ENCODE measurements at places on chromosomes 1 and 21. TPM values are rescaled to one million over a fixed set of nuclear protein-coding genes. Genes with fewer than 3 reads are reported as not detected.
A peak's percentile ranks its signal among the peaks of the same experiment; 100 is the strongest.

DNA sequence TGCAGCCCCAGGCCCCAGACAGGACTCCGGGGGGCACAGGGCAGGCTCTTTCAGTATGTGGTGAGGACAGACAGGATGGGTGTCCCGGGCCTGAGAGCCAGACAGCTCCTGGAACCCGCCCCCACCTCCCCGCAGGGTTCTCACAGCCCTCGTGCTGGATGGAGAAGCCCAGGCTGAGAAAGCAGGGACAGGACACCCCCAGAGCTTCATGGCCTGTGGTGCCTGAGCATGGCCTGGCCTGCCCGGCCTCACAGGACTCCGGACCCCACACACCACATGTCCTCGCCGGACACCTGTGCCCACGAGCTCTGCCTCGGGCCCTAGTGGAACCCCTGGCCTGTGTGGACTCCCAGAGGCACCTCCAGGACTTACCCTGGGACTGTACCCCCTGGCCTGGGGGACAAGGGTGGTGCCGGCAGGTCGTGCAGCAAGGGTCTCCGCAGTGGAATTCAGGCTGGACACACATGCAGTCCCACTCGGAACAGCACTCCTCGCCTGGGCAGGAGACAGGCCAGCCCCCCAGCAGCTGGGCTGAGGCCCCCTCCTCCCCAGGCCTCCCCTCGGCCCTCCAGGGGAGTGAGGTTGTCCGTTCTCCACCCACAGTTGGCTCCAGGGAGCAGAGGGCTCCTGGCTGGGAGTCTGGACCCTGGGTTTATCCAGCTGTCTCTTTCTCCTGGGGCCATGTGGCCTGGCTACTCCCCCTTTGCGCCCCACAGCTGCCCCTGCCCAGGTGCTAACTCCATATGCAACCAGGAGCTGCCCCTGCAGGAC is 1.2 kb downstream of the TNFRSF18 start:
- DNase-seq, result no peak

DNA sequence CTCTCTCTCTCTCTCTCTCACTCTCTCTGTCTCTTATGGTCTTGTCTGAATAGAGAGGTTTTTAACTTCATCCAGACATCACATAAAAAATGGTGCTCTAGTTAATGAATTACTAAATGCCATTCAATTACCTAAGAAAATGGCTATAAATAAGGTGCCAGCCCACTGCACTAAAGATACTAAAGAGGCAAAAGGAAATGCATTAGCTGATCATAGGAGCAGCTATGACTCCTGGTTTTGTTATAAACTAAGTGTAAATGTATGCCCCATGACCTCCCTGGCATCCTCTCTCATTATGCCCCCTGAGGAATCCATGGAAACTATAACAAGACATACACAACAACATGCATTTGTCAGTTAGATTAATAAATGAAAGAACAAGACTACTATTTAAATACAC is 57.5 kb upstream of the PDC start:
- no peak for DNase-seq

OXCT2 gene
- 1.6 TPM for total RNA-seq

DNA sequence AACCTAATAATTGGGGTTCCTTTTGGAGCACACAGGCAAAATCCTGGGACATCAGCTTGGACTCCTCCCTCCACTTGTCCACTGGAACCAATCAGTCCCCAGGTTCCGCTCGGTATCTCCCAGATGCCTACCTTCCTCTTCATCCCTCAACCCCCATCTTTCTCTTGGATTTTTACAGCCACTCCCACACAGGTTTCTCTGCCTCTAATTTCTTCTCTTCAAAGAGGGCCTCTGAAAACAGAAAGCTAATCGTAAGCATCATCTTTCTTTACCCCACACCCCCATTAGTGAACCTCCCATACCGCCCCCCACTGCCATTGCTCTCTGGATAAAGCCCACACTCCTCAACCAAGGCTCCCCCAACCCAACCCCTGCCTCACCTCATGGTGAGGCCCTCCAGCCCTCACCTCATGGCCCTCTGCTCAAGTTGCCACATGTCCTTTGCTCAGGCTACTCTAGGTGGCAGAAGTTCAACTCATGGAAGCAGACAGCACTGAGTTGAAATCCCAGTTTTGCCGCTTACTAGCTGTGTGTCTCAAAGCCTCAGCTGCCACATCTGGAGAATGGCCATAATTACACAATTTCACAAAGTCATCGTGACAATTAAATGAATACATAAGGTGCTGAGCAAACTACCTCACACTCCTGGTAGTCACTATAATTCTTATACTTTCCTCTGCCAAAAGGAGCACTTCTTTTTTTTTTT is 18.1 kb upstream of the WASF2 start:
- DNase-seq, result no peak

DNA sequence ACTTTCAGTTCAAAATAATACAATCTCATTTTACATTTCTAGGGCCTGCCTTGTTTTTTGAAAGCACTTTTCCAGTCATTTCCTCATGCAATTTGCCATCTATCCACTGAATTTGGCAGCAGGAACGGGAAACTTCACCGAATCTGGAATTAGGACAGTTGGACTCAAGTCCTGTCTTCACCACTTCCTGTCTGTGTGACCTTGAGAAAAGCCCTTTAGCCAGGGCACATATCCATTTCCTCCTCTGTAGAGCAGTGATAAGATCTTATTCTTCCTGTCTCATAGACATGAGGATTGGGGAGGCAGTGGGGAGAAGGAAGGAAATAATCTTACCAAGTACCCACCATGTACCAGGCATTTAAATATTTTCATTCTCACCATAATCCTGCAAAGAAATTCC is 12.0 kb downstream of the VAV3 start:
- no peak for DNase-seq

GRCh38 chr1:53079251-53079650 is 17.2 kb downstream of the PODN start:
- DNase-seq, result no peak

DNA sequence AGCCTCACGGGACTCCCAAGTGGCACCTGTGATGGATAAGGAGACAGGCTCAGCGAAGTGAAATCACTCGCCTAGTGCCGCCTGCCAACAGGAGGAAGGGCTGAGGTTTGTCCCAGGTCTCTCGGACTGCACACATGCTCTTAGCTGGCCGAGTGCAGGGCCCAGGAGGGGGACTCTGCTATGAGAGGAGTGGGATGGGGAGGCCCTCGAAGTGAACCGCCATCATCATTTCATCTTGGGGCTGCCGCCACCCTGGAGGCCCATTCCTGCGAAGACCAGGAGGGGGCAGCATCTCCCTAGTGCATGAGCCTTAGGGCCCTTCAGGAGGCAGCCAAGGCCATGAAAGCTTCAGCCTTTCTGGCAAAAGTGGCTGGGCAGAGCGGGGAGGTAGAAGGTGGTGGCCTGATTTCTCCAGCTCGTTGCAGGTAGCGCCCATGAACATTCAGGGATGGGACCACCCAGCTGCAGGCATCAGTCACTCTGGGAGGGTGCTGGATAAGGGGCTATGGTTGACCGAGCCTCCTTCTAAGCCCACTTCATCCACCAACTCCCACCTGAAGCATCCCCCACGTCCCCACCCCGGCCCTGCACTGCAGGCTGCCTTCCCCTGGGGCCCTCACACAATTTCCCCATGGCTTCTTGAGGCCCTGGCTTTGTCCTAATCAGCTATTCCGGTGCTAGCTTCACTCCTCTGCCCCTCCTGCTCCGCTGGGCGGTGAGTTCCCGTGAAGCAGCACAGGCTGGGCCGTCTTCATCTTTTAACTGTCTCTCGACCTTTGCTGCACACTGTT is 17.2 kb upstream of the RASSF5 start:
- peak; percentile 71 for DNase-seq
